ENCODE measurements at places on chromosomes 12 and 14. TPM values are rescaled to one million over a fixed set of nuclear protein-coding genes. Genes with fewer than 3 reads are reported as not detected.

Gene NUMB
- total RNA-seq, result 38.1 TPM

Gene KCNC2
- total RNA-seq, result not detected

Gene LEMD3
- total RNA-seq, result 24.3 TPM

Gene PCK2
- 8.6 TPM for total RNA-seq

Gene FAM90A1
- 0.06 TPM for total RNA-seq

Gene RAPGEF3
- total RNA-seq, result 7.9 TPM

Gene RNU4-1
- total RNA-seq, result under 0.01 TPM

Gene NPAS3
- under 0.01 TPM for total RNA-seq

Gene RNF212B
- total RNA-seq, result not detected

Gene FBXO34
- total RNA-seq, result 27.7 TPM

Gene C12orf75
- total RNA-seq, result 86.0 TPM

Gene EIF2B1
- total RNA-seq, result 42.3 TPM

Gene PLA2G1B
- total RNA-seq, result not detected

Gene TTC9
- 5.3 TPM for total RNA-seq

Gene IL23A
- total RNA-seq, result not detected

Gene ABCD4
- total RNA-seq, result 20.0 TPM

Gene LRTM2
- total RNA-seq, result not detected

Gene DEPDC4
- 0.75 TPM for total RNA-seq

Gene SPIC
- not detected for total RNA-seq

Gene SLC17A8
- total RNA-seq, result not detected

Gene LBHD2
- not detected for total RNA-seq

Gene VIPAS39
- 27.5 TPM for total RNA-seq

Gene ITPK1
- 21.4 TPM for total RNA-seq

Gene STAB2
- not detected for total RNA-seq

Gene CFAP54
- total RNA-seq, result 3.4 TPM

Gene RNASE2
- total RNA-seq, result not detected

Gene ZNF891
- 0.79 TPM for total RNA-seq

Gene IFNG-AS1
- total RNA-seq, result 0.26 TPM

Gene MSRB3
- 96.9 TPM for total RNA-seq

Gene CLEC4D
- total RNA-seq, result not detected

Gene SMIM41
- total RNA-seq, result 0.13 TPM

Gene HAL
- 0.19 TPM for total RNA-seq

Gene TMEM63C
- not detected for total RNA-seq

Gene MAP3K9
- under 0.01 TPM for total RNA-seq

Gene CHPT1
- 27.8 TPM for total RNA-seq

Gene A2ML1
- total RNA-seq, result not detected

Gene PAPLN
- total RNA-seq, result 2.8 TPM

Gene GLIPR1
- total RNA-seq, result 150 TPM

Gene C12orf60
- total RNA-seq, result 3.9 TPM

Gene GLRX5
- 42.0 TPM for total RNA-seq

Gene POTEG
- total RNA-seq, result not detected

Gene CLECL1
- not detected for total RNA-seq

Gene PHLDA1
- total RNA-seq, result 67.4 TPM

Gene SERPINA5
- total RNA-seq, result not detected

Gene ALG10B
- 1.8 TPM for total RNA-seq

Gene NDRG2
- total RNA-seq, result 0.40 TPM

Gene IAPP
- total RNA-seq, result not detected

Gene LHX5
- not detected for total RNA-seq

Gene CLEC6A
- not detected for total RNA-seq

Gene SETD3
- total RNA-seq, result 41.0 TPM

Gene PTHLH
- total RNA-seq, result 6.0 TPM
